ENCODE measurements at places on chromosomes 5 and 9.

DNA sequence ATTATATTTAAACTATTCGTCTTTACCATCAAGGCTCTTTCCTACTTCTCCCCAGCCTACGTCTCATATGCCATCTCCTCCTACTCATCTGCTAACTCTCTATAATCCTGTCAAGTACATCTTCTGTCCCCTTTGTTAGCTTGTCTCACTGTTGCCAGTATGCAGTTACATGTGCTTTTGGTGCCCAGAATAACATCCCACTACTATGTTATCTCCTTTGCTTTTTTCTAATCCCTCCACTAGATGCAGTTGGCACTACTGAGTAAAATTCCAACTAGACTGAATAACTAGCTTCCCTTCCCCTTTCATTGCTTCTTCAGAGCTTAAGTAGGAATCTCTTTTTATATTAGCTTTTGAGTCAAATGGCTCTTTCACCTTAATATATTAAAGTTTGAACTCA, 3.0 kb upstream of the ARRDC3 start:
- DNase-seq = no peak

DNA sequence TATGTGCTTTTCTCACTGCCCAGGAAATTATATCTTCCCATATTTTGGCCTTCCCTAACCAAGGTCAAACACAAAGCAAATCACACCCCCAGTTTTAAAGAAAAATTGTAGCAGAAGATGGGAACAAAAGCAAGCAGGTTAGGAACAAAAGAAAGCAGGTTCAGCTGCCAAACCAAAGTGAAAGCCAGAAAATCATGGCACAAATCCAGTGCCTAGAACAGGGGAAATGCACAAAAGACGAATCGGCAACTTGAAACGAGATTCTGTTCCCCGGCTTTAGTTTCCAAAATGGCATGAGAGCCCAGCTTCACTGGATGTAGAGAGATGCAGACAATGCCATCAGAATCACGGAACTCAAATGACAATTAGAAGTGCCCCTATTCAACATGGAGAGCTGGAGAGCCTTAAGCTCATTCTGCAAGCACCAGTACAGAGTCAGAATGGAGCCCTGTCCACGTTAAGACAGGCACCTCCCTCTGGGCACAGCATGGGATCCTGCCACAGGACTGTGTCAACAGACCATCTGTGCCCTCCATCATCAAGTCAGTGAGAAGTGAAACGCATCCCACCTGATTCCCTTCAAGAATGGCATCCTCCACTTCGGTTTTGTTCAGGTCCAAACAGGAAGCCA, 13.8 kb downstream of the DNAH5 start:
- DNase-seq = no peak

- no peak for DNase-seq
Observed at GRCh38 chr5:72586788-72587530, 79.7 kb upstream of the ZNF366 start.

- no peak for DNase-seq
Observed at GRCh38 chr9:37325778-37326177, 96.7 kb upstream of the GRHPR start.

DNA sequence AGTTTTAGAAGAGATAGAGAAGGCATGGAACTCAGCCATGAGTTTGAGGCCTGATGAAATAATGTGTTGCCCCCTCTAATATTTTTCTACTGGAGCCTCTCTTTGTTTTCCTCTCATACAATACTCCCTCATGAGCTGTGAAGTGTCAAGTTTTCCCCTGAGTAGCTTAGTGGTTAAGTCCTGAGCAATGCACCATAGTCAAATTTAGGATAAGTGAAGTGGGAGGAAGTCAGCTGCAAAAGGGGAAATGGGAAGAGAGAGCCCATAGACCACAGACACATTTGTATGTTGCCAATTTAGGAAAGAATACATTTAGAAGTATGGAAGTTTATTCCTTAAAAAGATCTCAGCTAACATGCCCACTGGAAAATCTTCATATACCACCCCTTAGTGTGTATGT, 171.5 kb upstream of the NREP start:
- DNase-seq = no peak

DNA sequence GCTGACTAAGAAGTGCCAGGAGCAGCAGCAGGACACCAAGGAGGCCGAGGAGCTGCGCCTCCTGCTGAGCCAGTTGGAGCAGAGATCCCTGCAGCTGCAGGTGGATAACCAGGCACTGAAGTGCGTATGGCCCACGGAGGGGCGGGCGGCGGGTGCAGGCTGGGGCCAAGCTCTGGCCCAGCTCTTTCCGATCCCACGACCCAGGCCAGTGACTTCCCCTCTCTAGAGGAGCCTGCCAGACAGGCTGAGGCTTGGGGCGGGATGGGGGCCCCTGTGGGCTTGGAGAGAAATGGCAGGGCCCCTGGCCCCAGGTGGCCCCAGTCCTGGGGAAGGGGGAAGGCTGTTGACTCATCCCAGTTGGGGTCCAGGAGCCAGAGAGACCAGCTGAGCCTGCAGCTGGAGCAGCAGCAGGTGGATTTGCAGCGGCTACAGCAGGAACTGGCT, 3.6 kb downstream of the PTRH1 start:
- no peak for DNase-seq

DNA sequence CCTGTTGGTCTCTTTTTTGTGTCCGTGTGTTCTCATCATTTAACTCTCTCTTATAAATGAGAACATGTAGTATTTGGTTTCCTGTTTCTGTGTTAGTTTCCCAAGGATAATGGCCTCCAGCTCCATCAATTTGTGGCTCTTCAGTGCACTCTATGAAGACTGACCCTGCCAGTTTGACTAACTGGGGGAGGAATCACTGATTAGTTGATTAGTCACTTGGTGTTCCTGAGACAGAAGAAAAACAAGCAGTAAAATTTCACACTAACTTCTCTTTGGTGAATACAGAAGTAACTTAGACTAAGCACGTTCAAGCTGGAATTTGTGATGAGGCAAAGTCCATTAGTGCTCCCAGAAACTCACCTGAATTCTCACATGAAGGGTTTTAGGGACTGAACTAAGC, 495.8 kb upstream of the RORB start:
- DNase-seq = no peak

- no peak for DNase-seq
Observed at GRCh38 chr5:35384658-35385057, 154.4 kb upstream of the PRLR start.

Data from HAP-1 (cell line).